Activated naive CD4-positive, alpha-beta T cell (primary cell): ENCODE measurements at places on chromosomes 3 and 15.

GRCh38 chr15:63530235-63530634 lies 25.8 kb downstream of the USP3 start:
- DNase-seq: no peak

DNA sequence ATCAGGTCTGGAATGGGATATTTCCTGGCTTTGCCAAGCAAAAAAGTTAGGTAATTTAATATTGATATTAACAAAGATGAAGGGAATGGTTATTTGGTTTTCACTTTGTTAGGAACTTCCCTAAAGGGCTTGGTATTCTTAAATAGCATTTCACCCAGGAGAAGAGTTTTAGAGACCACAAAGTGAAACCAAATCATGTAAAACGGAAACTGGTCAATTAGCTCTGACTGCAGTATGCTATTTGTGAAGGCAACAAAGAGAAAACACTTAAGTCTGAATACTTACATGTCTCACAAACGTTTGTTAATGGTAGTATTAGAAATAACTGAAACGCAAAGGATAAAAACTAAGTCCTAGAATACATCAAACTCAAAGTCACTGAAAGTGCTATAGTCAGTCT lies 32.4 kb upstream of the SETMAR start:
- DNase-seq: no peak

- DNase-seq: no peak
Observed at GRCh38 chr15:36004891-36005490, 459.0 kb upstream of the DPH6 start.

GRCh38 chr3:27340534-27340933 lies 28.6 kb downstream of the NEK10 start:
- no peak for DNase-seq

DNA sequence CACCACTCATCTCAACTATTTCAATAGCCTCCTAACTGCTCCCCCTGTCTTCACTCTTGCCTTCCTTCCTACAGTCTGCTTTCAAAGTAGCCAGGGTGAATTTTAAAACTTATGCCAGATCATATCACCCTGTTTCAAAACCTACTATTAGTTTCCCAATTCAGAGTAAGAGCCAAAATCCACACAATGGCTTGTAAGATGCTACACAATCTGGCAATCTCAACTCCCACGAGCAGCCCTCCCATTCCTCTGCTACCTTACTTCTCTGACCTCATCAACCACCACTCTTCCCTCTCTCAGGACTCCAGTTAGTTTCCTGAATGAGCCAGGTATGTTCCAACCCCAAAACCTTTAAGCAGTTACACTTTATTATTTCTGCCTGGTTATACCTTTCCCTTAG lies 62.5 kb downstream of the VPS13C start:
- DNase-seq: no peak

GRCh38 chr3:41163421-41163820 lies 35.9 kb upstream of the CTNNB1 start:
- DNase-seq: no peak

- DNase-seq: no peak
Observed at GRCh38 chr3:151926956-151927355, 53.5 kb downstream of the SUCNR1 start.

DNA sequence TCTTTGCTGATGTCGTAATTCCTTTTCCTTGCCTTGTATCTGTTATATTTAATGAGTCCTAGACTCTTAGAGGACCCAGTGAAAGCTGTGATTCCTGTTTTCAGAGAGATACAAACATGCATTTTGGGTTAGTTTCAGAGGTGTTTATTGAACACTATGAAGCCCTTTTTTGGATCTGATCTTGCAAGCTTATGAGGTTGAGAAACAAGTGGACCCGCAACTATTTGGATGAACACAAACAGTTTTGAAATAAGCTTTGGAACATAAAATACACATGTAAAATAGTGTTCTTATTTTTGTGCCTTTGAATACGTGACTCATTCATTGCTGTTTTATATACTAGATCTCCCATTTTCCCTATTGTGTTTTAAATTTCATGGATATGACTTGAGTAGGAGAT lies 33.5 kb downstream of the SNRK start:
- DNase-seq: no peak

GRCh38 chr3:136994772-136995516 lies 37.2 kb downstream of the IL20RB start:
- DNase-seq: no peak

DNA sequence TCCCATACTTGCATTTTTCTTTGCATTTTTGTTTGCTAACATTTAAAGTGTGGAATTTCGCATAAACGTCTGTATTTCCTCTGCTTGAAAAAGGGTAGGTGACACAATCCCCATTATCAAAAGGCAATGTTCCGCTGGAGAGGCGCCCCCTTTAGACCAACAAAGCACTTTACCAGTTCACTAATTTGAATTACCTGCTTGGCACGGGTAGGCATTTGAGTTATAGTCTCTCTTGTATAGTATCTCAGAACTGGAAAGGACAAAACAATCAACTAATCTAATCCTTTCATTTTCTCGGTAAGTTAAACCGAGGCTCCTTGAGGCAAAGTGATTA lies 775 bp upstream of the CCDC39 start:
- no peak for DNase-seq

DNA sequence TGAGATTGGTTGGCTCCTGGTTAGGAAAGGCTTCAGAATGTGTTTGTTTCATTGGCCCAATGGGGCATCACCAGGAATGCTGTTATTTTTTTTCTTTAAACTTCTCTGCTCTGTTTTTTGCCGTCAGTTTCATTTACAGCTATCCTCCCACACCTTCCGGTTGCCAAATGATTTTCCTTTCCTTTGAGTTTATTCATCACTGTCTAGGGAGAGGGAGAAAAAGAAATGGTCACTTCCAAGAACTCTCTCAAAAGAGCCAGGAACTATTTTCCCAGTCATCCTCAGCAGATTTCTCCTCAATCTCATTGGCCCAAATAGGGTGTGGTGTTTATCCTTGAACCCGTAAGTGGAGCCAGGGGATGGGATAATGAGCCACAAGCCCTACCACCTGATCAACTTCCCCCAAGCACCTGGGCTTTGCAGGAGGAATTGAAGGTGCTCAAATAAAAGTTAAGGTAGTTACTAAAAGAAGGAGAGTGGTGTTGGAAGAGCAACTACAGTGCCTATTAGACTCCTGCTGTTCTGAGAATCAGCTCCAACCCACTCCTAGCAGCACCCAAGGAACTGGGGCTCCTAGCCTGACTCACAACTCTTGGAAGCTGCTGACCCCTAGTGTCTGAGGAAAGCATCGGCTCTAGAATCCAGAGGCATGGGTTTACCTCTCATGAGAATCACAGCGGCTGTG lies 183.8 kb upstream of the IL12A start:
- DNase-seq: no peak
